GM23338 (cell line): ENCODE measurements at places on chromosomes 3 and 15. TPM values are rescaled to one million over a fixed set of nuclear protein-coding genes. Genes with fewer than 3 reads are reported as not detected.
A peak's percentile ranks its signal among the peaks of the same experiment; 100 is the strongest.

- DNase-seq = no peak
Observed at GRCh38 chr3:194812176-194812575, 126.5 kb downstream of the FAM43A start.

GRCh38 chr3:38721207-38721772, 71.8 kb upstream of the SCN5A start:
- peak; percentile 31 for DNase-seq

DNA sequence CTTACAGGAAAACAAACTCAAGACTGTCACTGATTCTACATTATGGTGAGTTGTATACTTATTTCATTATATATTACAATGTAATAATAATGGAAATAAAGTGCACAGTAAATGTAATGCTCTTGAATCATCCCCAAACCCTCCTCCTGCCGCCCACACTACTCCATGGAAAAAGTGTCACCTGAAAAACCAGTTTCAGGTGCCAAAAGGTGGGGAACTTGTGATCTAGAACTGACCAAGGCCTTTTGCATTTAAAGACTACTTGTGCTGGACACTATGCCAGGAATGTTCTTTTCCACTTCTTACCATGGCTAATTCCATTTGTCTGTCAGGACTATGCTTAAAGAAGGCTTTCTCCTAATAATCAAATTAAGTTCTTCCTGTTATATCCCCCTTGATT, 32.3 kb downstream of the ROBO2 start:
- DNase-seq = no peak

Gene ACAN
- polyA plus RNA-seq = 1.5 and 2.5 TPM in 2 replicates

DNA sequence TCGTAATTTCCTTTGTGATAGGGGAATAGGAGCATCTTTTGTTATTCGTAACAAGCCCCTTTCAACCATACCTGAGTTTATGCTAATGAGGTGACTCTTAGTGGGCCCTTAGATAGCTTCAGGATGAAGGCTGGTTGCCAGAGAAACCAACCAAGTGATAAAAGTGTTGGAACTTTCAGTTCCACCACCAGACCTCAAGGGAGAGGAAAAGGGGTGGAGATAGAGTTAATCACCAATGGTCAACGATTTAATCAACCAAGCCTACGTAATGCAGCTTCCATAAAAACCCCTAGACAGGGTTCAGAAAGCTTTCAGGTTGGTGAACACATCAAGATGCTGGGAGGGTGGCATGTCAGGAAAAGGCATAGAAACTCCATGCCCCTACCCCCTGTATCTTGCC, 33.0 kb downstream of the HERC1 start:
- peak; percentile 35 for DNase-seq

- peak; percentile 62 for DNase-seq
Observed at GRCh38 chr15:23629234-23629805, 18.3 kb downstream of the MAGEL2 start.

GRCh38 chr15:92903966-92904721, 4.0 kb downstream of the CHD2 start:
- peak; percentile 99 for DNase-seq

DNA sequence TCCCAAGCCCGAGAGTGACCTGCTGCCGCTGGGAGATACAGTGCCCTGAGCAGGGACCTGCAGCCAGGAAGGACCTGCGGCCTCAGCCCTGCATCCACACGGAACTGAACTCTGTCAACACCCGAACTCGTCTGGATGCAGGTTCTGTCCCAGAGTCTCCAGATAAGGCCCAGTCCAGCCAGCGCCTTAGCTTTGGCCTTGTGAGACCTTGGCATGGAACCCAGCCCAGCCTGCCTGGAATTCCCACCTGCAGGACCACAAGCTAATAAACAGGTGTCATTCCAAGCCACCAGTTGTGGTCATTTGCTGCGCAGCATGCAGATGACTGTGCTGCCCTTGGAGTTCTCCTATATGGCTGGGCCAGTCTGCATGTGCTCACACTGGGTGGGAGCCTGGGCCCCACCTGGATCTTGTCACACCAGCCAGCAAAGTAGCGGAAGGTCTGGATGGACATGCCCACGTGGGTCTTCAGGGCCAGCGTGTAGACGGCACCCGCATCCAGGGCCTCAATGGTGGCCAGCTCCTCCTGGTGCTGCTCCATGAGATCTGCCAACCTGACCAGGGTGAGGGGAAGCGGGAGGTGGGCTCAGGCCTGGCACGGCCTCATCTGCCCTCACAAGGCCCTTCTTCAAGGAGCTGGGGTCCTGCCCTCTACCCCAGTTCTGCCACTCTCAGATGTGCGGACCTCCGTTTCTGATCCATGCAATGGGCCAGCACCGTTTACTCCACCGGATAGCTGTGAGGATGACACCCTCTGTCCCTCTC, 47.2 kb upstream of the SLC41A3 start:
- no peak for DNase-seq

Gene ITIH3
- not detected in 2 replicates for polyA plus RNA-seq

- peak; percentile 34 for DNase-seq
Observed at GRCh38 chr15:77538027-77538451, 94.7 kb downstream of the LINGO1 start.

DNA sequence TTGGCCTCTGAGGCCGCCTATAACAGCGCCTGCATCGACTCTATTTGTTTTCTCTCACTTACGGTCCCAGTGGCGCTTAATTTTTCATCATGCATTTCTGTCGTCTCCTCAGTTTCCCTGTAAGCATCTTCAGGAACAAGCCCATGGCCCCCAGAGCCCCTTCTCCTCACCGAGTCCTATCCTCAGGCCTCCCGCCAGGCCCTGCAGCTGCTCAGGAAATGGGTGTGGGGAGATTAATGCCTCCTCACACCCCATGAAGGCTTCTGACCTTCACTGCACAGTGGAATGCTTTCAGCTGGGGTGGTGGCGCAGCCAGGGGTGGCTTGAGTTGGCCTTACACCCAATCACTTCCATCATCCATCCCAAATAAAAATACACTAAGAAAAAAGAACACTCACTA, 260.4 kb downstream of the FAM43A start:
- DNase-seq = no peak

Gene RASL12
- polyA plus RNA-seq = 4.5 and 5.4 TPM in 2 replicates

GRCh38 chr3:175941352-175941751, 1082.2 kb downstream of the NAALADL2 start:
- peak; percentile 79 for DNase-seq

- DNase-seq = no peak
Observed at GRCh38 chr3:13275376-13276005, 144.6 kb downstream of the NUP210 start.

Gene GMNC
- polyA plus RNA-seq = 0.13 TPM in 1 of 2 replicates, not detected in the other

DNA sequence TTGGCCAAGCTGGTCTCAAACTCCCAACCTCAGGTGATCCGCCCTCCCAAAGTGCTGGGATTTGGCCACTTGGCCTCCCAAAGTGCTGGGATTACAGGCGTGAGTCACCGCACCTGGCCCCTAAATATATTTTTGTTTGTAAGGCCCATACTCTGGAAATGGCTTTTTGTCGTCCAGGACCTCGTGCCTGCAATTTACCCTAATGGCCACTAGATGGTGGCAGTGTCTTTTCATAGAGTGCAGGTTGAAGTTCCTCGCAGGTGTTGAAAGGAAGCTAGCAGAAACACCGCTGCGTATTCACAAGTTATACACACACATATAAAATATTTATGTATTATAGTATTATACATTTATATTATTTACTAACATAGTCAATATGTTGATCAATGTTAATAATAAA, 97.2 kb downstream of the LRTM1 start:
- peak; percentile 82 for DNase-seq

DNA sequence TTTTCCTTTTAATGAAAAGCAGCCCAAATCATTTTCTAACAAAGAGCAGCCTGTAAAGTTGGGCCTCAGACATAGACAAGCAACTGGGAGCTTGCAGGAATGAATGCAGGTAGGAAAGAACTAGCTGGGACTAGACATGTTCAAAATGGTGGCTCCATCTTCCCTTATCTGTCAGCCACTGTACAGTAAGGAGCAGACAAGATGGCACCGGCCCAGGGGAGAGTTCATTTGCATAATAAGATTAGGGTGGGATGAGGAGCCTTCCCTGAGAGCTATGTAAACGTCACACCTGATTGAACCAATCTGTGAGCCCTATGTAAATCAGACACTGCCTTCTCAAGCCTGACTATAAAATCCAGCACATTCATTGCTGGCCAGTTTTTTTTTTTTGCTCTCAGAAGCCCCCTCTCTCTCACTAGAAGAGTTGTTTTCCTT, 59.7 kb upstream of the GK5 start:
- DNase-seq = no peak

DNA sequence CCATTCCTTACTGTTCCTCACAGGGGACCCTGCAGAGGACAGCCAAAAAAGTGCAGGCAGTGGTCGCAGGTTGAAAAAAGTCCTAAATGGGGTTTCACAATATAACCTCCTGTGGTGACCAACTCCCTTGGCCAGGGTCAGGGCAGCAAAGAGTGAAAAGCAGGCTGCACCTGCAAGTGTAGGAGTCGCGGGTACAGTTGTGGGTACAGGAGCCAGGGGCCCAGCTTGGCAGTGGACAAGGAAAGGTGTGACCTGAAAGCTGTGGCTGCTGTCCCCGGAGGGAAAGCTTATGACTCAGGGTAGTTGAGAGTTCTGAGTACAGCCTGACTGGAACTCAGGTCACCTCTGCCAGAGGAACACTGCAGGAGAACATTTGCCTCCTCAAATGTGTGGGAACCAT, 1114.1 kb downstream of the ROBO2 start:
- DNase-seq = no peak

Gene PDCD6IP
- polyA plus RNA-seq = 34.0 and 45.1 TPM in 2 replicates

Gene LIPH
- 0.16 and 0.31 TPM in 2 replicates for polyA plus RNA-seq

- peak; percentile 58 for DNase-seq
Observed at GRCh38 chr15:100241572-100242482, 99.9 kb downstream of the ADAMTS17 start.

DNA sequence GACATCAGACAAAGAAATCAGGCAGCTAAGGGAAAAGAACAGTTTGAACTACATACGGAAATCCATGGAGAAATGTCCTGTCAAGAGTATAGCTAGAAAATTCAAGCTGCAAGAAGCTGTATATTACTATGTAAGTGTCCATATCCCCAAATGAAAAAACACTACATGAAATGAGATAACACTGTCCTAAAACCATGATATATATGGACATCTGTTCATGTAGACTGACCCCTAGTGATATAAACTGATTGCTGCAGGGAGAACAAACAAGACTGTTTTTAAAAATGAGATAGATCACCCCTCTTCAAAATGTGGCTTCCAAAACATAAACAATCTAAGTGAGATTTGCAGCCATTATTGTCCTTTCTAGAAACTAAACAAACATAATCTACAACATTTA, 985.6 kb downstream of the EPHA3 start:
- DNase-seq = peak; percentile 48

- DNase-seq = no peak
Observed at GRCh38 chr15:80208758-80209734, 43.0 kb downstream of the CTXND1 start.

DNA sequence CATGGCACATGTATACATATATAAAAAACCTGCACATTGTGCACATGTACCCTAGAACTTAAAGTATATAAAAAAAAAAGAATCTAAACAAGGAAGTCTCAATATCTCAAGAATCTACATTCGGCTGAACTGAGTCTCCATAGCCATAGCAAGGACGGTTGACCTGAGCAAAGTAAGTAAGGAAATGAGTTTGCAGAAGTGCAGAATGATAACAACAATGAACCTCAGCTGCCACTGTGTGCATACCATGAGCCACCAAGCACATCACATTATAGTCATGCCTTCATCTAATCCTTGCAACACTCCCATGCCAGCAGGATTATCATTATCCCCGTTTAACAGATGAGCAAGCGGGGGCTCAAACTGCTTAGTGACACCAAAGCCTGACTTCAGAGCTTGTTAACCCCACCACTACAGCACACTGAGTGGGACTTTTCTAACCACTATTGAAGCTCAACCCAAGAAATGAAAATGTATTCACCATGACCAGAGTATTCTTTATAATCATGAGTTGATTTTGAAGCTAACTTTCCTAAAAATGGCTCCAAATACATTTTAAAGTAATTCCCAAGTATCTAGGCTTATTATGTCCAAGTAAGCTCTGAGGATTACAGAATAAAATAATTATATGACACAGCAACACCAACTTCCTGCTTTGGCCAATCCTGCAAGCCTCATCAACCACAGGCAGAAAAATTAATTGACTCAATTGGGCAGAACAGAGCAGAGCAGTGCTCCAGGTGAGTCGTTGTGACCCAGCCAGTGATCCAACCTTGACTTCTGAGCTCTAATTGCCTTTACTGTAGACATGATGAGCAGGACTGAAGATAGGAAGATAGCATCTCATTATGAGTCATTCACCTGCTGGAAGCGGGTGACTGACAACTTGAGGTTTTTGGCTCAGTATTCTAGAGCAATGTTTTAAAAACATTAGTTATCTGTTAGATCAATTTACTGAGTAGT, 47.3 kb upstream of the IL12A start:
- DNase-seq = no peak

GRCh38 chr3:189269365-189269764, 97.6 kb downstream of the TPRG1 start:
- no peak for DNase-seq

- DNase-seq = no peak
Observed at GRCh38 chr15:71433402-71433801, 318.1 kb downstream of the THSD4 start.

GRCh38 chr15:30885814-30886213, 17.9 kb upstream of the FAN1 start:
- peak; percentile 68 for DNase-seq

- peak; percentile 80 for DNase-seq
Observed at GRCh38 chr15:40891810-40892446, 2.3 kb upstream of the VPS18 start.

Gene HCN4
- polyA plus RNA-seq = 2.4 TPM in 2 replicates

- DNase-seq = peak; percentile 46
Observed at GRCh38 chr3:73271-73670, 123.3 kb upstream of the CHL1 start.

GRCh38 chr3:153681057-153681456, 440.1 kb upstream of the ARHGEF26 start:
- DNase-seq = no peak

- no peak for DNase-seq
Observed at GRCh38 chr3:53075743-53076140, 29.9 kb upstream of the SFMBT1 start.

- DNase-seq = peak; percentile 33
Observed at GRCh38 chr3:136070953-136071949, 105.7 kb downstream of the PPP2R3A start.

GRCh38 chr3:100516838-100517237, 24.4 kb downstream of the TMEM45A start:
- no peak for DNase-seq

Gene SKOR1
- polyA plus RNA-seq = not detected in 2 replicates

- no peak for DNase-seq
Observed at GRCh38 chr15:79051941-79052731, 38.4 kb downstream of the RASGRF1 start.
